Ovary (tissue), 10 donors: ENCODE measurements at places on chromosomes 6 and 20.

DNA sequence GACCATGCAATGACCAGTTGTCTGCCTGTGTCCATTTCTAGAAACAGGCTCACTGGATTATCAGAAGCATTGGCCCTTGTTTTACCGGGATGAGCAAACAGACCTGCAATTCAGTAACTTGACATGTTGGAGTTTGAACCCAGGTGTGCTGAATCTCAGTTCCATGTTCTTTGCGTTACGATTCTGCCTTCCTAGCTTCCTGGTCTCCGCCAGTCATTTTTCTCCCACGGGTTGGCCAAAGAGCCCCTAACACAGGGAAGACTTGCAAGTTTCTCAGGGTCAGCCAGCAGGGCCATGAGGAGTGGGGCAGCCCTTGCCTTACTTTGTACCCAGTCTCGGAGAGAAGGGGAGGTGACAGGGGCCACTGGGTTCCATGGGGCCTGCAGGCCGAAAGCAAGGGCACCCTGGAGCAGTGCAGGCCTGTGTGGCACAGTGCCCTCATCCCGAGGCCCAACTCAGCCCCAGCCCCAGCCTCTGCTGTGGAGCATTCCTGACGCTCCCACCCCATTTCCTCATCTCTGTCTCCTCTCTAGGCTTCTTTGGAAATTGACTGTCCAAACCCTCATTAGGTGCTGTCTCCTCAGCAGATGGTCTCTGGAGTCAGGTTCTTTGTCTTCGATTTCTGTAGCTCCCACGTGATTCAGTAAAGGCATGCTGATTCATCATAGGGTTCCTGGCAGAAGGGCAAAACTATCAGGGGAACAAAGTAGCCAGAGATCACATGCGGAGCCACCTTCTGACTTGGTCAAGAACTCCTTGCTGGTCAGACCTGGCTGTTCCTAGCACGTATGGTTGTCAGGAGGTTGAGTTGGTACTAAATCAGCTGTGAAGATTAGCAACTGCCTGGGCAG lies 23.6 kb downstream of the CDS2 start:
- no peak for DNase-seq

- no peak for DNase-seq
These were observed 13.4 kb upstream of the COL12A1 start for GRCh38 chr6:75219263-75219662.

DNA sequence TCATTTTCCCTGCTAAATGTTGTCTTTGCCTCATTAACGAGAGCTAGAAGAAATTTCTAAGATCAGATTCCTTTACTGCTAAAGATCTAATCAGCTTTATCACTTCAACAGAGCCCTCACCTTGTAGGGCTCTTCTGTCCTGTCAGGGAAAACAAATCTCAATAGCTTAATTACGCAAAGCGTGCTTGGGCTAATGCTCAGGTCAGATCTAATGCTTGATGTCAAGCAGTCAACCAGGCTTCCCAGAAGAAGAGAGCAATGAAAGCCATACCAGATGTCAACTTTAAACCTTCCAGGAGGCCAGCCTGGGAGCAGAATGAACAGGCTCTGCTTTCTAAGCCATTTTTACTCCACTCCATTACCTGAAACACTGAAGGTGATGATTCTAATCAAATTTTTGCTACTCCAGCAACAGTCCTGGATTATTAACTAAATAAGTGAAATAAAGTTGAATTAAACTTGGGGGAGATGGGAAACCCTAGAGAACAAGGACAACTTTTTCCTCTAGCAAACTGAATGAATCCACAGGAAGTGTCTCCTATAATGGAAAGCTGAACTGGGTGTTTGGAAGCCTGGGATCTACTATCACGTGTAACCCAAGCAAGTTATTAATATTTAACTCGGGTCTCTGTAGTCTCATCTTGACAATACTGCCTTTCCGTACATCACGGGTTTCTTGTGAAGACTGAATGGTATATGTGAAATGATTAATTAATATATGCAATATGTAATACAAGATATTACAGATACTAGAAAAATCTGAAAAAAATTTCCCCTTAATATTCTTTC lies 273.7 kb downstream of the PTPRK start:
- no peak for DNase-seq

- no peak for DNase-seq
These were observed 182.6 kb upstream of the JAG1 start for GRCh38 chr20:10856237-10857015.

DNA sequence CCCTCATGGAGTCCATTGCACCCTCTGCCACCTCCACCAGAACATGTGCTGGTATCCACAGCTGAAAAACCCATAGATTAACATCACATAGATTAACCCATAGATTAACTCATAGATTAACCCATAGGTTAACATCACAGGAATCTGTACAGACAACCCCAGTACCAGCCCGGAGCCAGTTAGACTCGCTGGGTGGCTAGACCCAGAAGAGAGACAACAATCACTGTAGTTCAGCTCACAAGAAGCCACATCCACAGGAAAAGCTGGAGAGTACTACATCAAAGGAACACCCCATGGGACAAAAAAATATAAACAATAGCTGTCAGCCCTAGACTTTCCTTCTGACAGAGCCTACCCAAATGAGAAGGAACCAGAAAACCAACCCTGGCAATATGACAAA lies 25.1 kb downstream of the SERPINB9 start:
- DNase-seq = no peak

- DNase-seq = no peak
These were observed 155.6 kb upstream of the SNX9 start for GRCh38 chr6:157667211-157668008.

DNA sequence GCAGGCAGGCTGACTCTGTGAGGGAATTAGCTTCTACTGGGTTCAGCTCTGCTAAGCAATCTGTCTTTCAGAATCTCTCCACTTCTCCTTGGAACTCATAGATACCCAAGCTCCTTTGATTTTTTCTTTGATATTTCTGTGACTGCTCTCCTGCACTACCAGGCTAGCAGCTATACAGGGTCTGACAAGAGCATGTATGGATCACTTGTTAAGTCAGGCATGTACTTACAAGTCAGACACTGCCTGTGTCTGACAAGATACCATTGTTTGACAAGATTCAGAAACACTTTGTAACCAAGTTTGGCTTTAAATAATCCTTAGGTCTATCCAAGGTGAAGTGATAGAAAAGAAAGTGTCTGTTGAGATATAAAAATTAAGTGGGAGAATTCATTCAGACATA lies 79.5 kb downstream of the SESN1 start:
- DNase-seq = no peak

- DNase-seq = no peak
These were observed 296.5 kb upstream of the SLC35B3 start for GRCh38 chr6:8731874-8732273.

DNA sequence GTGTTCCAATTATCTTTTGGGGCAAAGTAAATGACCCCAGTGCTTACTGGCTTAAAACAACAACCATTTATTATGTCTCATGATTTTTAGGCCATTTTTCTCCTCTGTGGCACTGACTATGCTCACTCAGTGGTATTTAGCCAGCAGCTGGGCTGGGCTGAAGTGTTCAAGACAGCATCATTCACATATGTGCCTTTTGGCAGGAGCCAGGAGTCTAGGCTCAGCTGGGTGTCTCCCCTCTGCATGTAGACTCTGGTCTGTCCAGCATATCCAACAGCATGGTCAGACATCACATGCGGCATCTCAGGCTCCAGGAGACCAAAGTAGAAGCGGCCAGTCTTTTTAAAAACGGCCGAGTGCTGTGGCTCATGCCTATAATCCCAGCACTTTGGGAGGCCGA lies 120.3 kb upstream of the TOP1 start:
- no peak for DNase-seq

- no peak for DNase-seq
These were observed 26.9 kb upstream of the CBLN4 start for GRCh38 chr20:56032251-56032650.

- DNase-seq = no peak
These were observed 9.1 kb upstream of the JAG1 start for GRCh38 chr20:10682939-10683338.

DNA sequence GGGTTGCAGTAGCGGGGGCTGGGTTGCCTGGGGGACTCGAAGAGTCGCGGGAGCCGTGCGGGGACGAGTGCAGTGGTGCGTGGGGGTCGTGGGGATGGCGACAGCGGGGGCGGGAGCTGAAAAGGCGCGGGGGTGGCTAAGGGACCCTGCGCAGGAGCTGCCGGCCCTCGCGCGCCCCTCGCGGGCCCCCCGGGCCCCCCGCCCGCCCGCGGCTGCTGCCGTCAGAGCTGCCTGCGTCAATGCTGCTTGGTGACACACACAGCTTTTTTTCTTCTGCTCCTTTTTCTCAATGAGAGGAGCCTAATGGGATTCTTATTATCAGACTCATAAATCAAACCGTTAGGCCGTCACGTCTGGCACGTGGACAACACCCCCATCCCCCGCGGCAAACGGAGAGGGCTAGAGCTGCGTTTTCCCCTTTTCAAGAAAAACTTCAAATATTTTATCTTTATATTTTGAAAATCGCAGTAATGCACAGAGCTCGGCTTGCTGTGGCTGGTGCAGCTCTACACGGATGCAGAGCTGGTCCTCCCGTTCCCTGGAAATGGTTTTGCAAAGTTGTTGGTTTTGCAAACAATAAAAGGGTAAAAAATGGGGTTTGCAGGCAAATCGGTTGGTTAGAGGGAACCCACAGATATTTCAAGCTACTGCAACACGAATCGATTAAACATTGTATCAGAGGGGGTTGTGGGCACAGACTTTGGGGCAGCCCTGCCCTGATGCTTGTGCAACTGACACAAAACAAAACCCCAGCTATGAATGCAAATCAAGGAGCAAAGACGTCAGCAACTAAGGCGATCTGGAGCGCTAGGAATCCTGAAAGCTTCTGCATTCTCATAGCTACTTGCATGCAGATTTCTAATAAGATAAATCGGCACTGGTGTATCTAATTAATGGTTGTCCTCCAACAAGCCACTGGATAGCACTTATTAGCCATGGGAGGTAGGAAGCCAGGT lies 161.4 kb downstream of the TBXT start:
- peak; percentile 93 for DNase-seq

GRCh38 chr6:39302011-39302410 lies 12.2 kb downstream of the KCNK17 start:
- no peak for DNase-seq
